Left lobe of liver (tissue), 2 donors: ENCODE measurements at places on chromosomes 16 and 17.

DNA sequence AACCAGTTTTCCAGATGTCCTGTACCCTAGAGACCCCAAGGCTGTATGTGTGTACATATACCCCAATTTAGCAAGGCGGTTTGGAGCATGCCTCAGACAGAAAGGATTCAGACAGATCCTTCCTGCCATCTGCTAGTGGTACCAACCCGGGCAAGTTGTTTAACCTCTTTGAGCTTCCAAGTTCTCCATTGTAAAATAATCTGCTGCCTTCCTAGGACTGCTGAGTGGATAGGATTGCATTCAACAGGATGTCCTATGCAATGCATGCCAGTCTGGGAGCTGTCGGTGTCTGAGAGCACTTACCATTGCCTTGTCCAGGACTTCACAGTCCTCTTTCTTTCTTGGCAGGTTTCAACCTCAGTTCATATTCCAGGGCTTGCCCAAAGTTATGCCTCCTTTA lies 1.9 kb downstream of the CDH13 start:
- DNase-seq: no peak

DNA sequence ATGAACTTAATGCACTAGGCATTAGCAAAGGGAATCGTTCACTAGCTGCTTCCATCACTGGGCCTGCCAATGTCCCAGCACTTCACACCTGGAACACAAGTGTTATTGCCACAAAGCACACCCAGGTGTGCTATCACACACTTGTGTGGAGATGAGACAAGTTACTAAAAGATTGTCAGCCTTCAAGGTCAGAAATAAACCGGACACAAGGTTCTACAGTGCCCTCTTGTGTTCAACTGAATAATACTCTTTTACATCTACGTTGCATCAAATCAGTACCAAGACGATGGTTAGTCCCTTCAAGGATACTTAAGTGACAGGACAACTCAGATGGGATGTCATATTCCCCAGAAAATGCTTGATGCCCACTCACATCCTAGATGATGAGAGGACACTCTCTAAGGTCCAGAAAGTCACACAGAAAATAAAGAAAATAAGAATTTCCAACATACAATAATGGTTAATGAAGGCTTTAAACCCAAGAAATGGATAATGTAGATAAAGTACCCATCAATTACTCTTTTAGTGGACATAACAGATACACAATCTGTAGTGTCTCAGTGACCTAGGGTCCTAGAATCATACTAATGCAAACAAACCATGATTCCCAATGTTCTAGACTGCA lies 16.4 kb upstream of the GLG1 start:
- no peak for DNase-seq

- no peak for DNase-seq
These were observed 73.7 kb downstream of the RPTOR start for GRCh38 chr17:80618304-80618703.

DNA sequence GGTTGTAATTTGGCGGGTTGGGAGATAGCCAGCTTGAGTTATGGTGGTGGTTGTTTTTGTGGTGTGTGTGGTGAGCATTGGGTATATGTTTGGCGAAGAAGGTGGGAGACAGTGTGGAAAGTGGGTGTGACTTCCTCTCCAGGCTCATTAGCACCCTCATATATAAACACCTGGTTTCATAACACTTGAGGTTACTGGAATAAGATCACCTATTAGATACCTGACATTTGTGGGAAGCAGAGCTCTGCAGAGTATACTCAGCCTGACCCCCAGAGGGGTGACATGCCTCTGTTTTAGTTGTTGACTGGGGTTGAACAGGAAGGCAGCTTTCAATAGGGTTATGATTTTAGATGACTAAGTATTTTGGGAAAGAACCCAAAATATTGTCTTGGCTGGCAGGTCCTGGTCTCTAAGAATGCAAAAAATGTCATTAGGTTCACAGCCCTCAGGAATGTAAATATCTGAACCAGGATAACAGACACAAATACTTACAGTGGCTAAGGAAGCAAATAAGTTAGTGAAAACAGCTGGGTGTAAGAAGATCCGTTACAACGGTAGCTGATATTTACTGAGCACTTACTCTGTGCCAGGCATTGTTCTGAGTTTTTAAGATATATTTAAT lies 18.3 kb upstream of the EFCAB13 start:
- no peak for DNase-seq

- DNase-seq: no peak
These were observed 450.3 kb upstream of the PSMD7 start for GRCh38 chr16:73846356-73846755.
